RWPE2 (cell line): ENCODE measurements at places on chromosomes 4 and X.

DNA sequence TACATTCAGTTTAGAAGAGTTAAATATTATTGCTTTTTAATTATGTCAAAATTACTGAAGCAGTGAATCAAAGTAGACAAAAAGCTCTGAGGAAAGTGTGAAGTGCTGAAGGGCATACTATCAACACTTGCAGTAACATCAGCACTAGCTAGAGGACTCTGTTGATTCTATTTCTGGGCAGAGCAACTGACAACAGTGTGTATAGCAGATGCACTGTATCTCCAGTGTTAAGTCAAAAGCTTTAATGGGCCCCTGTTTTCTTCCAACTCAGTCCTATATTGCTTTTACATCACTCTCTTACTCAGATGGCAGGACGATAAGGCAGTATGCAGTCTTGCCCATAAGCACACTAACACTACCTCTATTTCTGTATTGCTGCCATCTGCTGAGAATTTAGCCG is 435.2 kb upstream of the AMOT start:
- no peak for DNase-seq

DNA sequence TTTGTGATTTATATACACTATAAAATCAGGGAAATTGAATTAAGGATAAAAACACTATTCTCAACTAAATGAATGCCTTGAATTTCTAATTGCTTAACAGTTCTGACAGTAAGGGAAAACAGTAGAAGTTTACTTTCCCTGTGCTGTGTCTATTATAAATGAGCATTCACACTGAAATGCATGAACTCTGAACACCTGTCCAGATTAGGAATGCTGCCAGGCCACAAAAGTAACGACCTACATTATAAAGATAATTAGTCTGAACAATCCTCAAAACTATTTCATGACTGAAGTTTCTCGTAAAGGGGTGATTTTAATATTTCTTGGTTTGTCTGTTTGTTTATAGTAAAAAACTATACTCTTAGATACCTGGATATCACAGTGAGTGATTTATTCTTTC is 2.0 kb downstream of the NDST3 start:
- no peak for DNase-seq

GRCh38 chrX:38206542-38206941 is 14.1 kb downstream of the SRPX start:
- no peak for DNase-seq

- no peak for DNase-seq
These were observed 65.7 kb upstream of the MID1 start for GRCh38 chrX:10685923-10686595.

DNA sequence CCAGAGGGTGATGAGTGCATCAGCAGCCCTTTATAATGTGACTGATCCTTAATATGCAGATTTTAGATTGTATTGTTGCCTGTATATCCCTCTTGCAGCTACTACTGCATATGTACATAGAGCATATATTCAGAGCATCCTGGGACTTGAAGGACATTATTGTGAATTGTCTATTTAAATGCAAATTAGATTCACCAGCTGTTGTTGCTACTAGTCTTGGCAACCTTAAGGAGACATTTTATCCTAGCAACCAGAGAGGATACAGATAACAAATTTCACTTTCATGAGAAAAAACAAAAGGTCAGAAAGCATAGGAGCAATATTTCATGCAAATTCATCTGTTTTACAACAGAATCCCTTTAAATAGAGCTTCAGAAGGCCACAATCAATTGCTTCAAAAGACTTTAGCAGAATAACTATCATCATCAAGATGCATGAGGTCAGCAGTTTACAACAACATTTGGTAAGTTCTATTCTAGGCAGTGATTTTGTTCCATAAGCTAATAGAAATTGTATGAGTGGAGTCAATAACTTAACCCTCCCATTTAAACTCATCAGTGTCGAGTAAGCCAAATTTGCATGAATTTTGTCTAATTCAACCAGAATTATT is 148.6 kb downstream of the GC start:
- no peak for DNase-seq

DNA sequence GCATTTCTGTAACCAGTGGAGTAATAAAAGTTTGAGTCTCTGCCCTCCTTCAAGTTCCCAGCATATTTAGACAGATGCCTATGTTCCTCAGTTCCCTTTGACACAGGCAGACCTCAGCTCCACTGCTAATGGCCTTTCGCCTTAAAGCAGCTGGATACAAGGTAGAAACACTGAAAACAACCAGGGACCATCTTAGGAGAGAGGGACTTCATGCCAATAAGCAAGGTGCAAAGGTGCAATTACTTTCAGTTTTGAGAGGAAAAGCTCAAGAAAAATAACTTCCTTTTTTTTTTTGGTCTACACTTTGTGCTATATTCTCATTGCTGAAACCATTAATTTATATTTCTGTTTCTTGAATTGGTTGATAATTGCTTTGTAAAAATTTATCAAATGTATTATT is 781.9 kb upstream of the GALNTL6 start:
- DNase-seq: no peak

DNA sequence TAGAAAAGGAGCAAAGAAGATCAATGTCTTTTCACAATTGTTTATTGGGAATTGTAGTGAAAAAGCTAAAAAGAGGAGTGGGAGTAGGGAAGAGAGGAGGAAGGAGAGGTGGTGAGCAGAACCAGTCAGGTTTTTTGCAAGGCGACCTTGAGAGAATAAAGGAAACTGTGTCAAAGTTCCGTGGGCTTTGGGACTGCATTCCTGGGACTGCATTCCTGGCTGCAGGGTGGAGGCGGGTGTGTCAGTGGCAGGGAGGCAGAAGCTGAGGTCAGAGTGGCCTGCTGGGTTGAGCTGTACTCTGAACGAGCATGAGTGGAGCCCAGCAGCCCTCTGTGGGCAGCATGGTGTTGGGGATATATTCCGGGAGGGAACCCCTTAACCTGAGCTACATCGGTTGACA is 66.8 kb upstream of the UCP1 start:
- no peak for DNase-seq
